ENCODE measurements at places on chromosomes 12 and 14.

GRCh38 chr12:40188558-40189320 is 36.1 kb upstream of the LRRK2 start:
- H3K4me3 ChIP-seq: no peak overlapping the region
- no peaks in the 10 kb centered on the region for H3K27me3 ChIP-seq
- no peaks in the 10 kb centered on the region for H3K36me3 ChIP-seq
- H3K4me1 ChIP-seq: peaks cover 10% of the 10 kb centered on the region
- DNase-seq: no peak

- no peak overlapping the region for H3K27ac ChIP-seq
- no peak overlapping the region for H3K4me3 ChIP-seq
- H3K36me3 ChIP-seq: no peaks in the 10 kb centered on the region
- H3K4me1 ChIP-seq: peaks cover 16% of the 10 kb centered on the region
- DNase-seq: no peak
Observed at GRCh38 chr14:100287202-100287997, 18.8 kb downstream of the SLC25A29 start.

GRCh38 chr12:112236386-112236785 is 111.0 kb downstream of the TRAFD1 start:
- H3K36me3 ChIP-seq: peaks cover 33% of the 10 kb centered on the region
- no peak for DNase-seq
- no peaks in the 10 kb centered on the region for H3K4me1 ChIP-seq
- H3K27me3 ChIP-seq: no peaks in the 10 kb centered on the region
- H3K4me3 ChIP-seq: no peak overlapping the region
- no peak overlapping the region for H3K27ac ChIP-seq

DNA sequence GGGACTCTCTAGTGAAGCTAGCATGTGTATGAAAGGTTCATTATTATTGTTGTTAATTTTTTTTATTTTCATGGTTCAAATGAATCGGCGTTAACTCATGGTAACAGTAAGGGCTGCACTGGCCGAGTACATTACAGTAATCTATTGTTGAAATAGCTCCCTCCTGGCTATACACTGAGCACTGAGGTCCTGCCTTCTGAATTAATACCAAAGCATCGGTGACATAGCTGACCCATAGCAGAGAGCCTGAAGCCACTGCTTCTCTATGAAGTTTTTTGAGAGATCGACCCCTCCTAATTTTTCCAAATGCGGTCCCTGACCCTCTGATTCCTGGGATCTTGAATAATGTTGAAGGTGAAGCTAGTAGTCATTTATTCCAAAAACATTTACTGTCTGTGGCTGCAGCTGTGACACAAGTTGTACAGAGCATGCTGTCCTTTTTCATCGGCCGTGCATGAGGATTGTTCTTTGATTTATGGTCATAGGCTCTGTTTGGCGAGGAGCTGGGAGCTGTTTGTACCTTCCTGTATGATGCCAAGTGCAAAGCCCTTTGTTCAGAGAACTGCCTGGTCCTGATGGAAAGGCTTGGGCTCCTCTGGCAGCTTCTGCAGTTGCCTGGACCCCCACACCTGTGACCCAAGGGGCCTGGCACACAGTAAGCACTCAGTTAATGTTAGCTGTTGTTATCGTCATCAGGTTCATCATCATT is 486.5 kb downstream of the EGLN3 start:
- no peaks in the 10 kb centered on the region for H3K4me1 ChIP-seq
- no peak for DNase-seq
- no peak overlapping the region for H3K4me3 ChIP-seq
- H3K27me3 ChIP-seq: no peaks in the 10 kb centered on the region

DNA sequence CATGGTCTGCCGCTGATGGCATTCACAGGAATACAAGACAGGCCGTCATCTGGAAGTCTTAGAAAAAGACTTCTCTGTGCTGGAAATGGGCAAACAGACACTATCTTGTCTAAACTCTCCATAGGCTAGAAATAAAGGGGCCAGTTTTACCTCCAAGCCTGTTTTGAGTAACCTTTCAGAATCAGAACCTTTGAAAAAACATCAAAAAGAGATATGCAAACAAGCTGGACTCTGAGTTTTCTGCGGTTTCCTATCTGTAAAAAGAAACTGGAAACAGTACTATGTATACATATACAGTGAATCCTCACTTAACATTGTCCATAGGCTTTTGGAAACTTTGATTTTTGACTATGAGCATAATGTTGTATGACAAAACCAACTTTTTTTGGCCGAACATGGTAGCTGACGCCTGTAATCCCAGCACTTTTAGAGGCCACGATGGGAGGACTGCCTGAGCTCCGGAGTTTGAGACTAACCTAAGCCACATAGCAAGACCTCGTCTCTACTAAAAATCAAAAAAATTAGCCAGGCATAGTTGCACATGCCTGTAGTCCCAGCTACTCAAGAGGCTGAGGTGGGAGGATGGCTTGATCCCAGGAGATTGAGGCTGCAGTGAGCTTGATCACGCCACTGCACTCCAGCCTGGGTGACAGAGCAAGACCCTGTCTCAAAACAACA is 92.9 kb upstream of the MAX start:
- H3K4me3 ChIP-seq: no peak overlapping the region
- no peak for DNase-seq
- H3K27me3 ChIP-seq: peaks cover 15% of the 10 kb centered on the region
- H3K4me1 ChIP-seq: no peaks in the 10 kb centered on the region

- DNase-seq: no peak
- H3K4me1 ChIP-seq: no peaks in the 10 kb centered on the region
- no peak overlapping the region for H3K4me3 ChIP-seq
- no peaks in the 10 kb centered on the region for H3K36me3 ChIP-seq
- peaks cover 7% of the 10 kb centered on the region for H3K27me3 ChIP-seq
- H3K27ac ChIP-seq: no peak overlapping the region
Observed at GRCh38 chr12:13365748-13366366, 169.3 kb downstream of the EMP1 start.

DNA sequence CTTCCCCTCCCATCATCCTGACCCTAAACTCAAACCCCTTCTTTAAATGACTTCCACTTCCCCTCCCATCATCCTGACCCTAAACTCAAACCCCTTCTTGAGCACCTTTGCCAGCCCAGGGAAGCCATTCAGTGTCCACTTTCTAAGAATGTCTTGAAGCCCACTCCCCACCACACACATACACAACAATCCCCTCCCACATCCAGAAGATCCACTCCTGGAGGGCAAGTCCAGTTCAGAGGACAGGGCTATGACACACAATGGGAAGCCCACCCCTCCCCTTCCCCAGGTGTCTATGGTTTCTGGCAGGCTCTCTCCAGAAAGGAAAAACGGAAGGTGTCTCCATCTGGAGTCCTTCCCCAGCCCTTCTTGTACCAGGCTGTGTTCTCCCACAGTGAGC is 117.1 kb downstream of the KCNA5 start:
- H3K36me3 ChIP-seq: no peaks in the 10 kb centered on the region
- peaks cover 7% of the 10 kb centered on the region for H3K27me3 ChIP-seq
- no peak for DNase-seq
- no peak overlapping the region for H3K27ac ChIP-seq

Data from activated naive CD4-positive, alpha-beta T cell treated with anti-CD3 and anti-CD28 coated beads, Interleukin-2, amount 10 ng/mL, durations not matched to agents 7 days and 5 days (primary cell).